ENCODE measurements at places on chromosomes 2 and 18. TPM values are rescaled to one million over a fixed set of nuclear protein-coding genes. Genes with fewer than 3 reads are reported as not detected.

DNA sequence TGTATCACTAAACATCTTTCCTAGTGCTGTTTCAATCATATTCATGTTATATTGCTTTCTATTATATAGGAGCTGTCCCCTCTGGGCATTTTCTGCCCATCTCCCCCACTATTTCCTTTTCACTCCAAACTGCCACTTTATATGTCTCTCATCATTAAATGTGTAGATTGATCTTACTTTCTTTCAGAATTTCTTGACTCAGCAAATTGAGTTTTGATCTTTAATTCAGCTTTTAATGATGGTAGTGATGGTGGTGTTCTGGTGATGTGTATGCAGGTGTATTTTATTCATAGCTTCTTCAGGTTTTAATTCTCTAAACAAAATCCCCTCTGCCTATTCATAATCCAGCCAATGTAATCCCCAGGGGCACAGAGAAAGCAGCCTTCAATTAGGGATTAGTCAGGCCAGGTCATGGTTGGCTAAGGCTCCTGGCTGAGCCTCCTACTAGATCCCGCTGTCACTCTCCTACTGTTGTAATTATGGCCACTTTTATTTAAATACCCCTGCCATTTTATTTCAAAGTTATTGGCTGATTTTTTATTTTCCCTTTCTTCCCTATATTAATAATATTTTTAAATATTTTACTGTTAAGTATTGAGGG lies 325.4 kb downstream of the SPAG16 start:
- no peak for DNase-seq

DNA sequence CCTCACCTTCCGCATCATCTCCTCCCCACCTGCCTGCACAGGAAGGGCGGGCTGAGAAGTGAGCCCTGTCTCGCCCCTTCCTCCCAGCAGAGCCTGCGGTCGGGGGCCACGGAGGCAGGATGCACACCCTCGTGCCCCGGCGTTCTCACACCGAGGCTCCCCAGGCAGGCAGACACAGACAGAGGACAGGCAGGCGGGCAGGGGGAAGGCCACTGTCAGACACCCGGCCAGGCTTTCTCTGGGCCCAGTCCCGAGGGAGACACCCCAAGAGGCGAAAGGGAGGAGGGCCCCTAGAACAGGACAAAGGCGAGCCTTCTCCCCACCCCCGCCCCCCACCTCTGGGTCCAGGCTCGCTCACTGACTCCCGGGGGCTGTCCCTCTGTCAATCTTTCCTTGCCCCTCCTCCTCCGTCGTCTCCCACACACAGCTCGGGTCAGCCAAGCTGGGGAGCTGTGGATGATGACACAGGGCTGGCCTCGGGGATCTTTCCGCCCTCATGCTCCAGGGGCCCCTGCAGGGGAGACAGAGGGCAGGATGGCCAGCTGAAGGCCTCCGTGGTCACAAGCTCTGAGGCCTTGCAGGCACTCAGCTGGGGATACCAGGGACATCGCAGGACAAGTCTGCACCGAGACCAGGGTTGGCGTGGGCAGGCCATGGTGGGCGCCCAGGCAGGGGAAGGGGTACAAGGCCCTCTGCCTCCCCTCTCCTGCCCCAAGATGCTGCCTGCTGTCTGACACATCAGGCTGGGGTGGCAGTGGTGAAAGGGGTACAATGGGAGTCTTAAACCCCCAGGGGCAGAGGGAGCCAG lies 24.9 kb downstream of the BIN1 start:
- DNase-seq: no peak

GRCh38 chr2:235064976-235065375 lies 113.2 kb downstream of the SH3BP4 start:
- no peak for DNase-seq

The SLC35G4 gene
- not detected for total RNA-seq
